Neural crest cell (in vitro differentiated cells): ENCODE measurements at places on chromosomes 13 and 19.

DNA sequence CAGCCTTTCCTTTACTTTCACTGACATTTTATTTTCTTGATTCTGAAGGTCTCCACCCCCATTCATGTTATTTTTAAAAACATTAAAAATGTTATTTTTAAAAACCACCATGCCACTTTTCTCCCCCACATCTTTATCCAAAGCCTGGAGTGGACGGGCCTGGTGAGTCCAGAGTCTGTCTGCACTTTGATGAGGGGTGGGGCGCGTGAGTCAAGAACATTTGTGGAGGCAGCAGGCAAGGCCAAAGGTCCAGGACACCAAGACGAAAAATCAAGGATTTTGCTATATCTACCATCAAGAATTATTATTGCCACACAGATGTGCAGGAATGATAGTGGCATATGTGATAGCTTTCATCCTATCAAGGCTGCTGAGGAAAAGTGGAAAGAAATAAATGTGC, 224.9 kb downstream of the FGF9 start:
- no peak for DNase-seq

- DNase-seq = no peak
These were observed 144.2 kb upstream of the ZNF91 start for GRCh38 chr19:23539499-23539898.

GRCh38 chr19:37931881-37932655, 25.1 kb downstream of the SIPA1L3 start:
- peak; percentile 14 for DNase-seq

DNA sequence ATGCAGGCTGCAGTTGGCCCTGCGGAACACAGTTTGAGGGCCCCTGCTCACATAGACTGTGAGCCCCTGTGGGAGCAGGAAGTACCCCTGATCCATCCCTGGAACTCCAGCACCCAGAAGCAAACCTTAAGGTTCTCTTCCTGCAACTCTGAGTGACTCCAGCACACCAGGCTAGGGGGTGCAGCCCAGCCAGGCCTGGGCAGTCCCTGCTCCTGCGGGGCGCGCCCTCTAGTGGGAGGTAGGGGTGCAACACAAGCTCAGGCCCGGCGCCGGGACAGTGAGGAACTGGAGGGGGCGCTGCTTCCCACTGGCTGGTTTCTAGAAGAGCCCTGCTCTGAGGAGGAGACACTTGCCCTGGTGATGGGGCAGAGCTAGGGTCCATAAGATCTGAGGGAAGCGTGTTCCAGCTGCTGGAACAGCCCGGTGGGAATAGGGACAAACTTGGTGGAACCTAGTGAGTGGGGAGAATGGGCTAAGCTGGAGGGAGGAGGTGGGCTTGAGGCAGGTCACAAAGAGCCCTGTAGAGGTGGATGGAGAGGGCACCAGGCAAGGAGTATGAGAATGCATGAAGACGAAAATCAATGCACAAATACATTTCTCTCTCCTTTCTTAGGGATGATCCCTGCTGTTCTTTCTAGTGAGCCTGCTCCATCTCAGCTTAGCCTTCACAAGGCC, 5.0 kb downstream of the ZSCAN5A start:
- DNase-seq = peak; percentile 58

DNA sequence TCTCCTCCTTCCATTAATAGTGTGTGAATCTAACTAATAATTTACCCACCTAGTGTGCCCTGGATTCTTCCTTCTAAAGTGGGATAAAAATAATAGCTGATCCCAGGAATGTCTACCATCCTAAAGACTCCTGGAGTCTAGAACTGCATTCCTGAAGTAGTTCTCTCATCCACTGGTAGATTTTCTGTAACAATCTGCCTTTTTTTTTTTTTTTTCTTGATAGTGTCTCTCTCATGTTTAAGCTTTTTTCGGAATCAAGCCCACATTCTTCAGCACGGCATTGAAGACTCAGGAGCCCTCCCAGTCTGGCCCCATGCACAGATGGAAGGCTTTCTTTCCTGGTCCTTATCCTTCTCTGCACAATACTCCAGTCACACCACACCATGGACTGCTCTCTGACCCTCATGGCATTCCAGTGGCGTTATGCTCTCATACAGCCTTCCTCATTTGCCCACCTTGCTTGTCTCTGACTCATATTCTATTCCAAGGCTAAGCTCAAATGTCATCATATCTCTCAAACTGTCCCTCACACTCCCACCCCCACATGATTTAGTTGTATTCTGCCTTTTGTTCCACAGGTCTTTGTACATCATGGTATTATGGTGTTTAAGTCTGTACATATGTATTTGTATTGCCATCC, 68.7 kb upstream of the FRY start:
- no peak for DNase-seq

- no peak for DNase-seq
These were observed 41.2 kb upstream of the USPL1 start for GRCh38 chr13:30576528-30576927.

DNA sequence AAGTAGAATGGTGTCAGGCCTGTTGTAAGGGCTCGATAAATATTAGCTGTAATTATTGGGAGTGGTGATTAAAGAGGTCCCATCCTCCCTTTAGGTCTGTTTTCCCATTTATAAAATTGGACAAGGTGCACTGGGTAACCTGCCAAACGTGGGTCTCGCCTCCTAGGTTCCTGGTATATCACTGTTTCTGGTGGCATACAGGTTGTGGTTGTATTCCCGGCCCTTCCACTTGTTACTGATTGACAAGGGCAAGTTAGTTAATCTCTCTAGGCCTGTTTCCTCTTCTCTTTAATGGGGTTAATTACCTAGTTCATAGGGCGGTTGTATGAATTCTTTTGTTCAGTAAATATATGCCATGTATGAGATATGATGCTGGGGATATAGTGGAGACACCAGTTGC, 1.5 kb downstream of the PPP2R1A start:
- no peak for DNase-seq
